ENCODE measurements at places on chromosomes 6 and 20. TPM values are rescaled to one million over a fixed set of nuclear protein-coding genes. Genes with fewer than 3 reads are reported as not detected.
A peak's percentile ranks its signal among the peaks of the same experiment; 100 is the strongest.

PREP gene
- 22.6 TPM for total RNA-seq

SRMS gene
- total RNA-seq, result 1.1 TPM

ESR1 gene
- total RNA-seq, result 6.4 TPM

GRIK2 gene
- 1.2 TPM for total RNA-seq

RIPOR2 gene
- total RNA-seq, result 128 TPM

LY6G6D gene
- not detected for total RNA-seq

SSTR4 gene
- total RNA-seq, result not detected

SCRT2 gene
- not detected for total RNA-seq

DNA sequence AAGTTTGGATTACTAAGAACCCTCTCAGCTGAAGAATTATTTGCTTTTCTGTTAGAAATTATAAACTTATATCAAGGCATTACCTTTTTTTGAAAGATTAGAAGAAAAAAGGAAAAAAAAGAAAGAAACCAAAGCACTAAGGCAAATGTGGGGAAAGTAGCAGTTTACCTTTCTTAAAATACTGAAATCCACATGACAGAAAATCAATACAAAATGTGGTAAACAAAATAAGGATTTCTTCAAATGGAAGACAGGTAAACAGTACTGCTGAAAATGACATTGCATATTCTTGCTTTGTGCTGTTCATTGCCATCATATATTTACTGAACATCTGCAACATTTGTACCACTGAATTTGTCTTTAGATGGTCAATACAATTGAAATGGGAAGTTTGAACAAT is 411.2 kb upstream of the PLCB4 start:
- no peak for DNase-seq

- DNase-seq, result no peak
Measured at GRCh38 chr20:56458206-56458821, 10.1 kb upstream of the RTF2 start.

- DNase-seq, result no peak
Measured at GRCh38 chr6:142886431-142887170, 58.4 kb downstream of the HIVEP2 start.

DNA sequence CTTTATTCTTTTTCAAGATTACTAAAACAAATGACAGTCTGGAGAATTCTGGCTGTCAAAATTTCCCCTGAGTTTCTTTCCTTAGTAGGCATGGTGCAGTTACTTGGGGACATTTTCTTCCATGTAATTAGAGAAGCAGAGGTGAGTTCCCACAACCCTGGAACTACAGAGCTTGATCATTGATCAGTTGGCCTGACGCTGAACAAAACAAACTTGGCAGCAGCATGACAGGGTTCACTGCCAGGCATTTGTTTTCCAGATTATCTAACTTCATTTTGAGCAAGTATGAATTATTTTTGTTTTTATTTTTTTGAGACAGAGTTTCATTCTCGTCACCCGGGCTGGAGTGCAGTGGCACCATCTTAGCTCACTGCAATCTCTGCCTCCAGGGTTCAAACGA is 22.6 kb downstream of the IYD start:
- no peak for DNase-seq

GRCh38 chr6:53461041-53461656 is 83.8 kb downstream of the GCLC start:
- no peak for DNase-seq

GRCh38 chr6:137518386-137518983 is 24.3 kb upstream of the OLIG3 start:
- DNase-seq, result no peak

- no peak for DNase-seq
Measured at GRCh38 chr20:47248448-47248966, 108.0 kb downstream of the ZMYND8 start.

DNA sequence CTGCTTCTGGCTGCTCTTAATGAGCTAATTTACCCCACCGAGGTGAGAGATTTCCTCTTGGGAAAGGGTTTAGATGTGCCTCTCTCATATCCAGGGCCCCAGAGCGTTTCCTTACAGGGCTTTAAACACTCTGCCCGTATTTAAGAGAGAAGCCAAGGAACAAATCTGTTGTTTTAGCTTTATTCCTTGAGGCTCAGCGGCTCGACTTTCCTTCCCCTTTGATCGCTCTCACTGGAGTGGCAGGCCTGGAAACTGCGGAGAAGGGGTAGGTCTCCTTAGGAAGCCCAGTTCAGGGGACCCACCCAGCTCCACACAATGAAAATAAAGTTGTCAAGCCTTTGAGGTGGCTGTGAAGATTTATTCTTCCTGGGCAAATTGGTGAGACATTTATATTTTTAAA is 132.0 kb upstream of the JAG1 start:
- no peak for DNase-seq

DNA sequence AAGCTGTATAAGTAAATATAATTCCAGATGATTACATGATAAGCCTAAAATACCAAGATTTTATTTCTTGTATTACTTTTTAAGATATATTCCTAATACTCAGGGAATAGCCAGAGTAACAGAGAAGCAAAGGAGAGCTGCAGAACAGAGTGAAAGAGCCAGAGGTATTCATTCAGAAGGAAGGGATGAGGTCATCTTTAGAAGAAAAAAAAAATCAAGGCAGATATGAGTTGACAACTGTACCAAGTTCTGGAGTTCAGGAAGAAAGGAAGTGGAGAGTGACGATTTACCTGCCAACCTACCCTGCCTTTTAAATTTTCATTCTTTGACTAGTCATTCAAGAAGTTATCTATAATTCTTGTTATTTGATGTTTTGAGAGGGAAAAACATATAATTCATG is 28.8 kb upstream of the NHSL1 start:
- DNase-seq, result no peak

DNA sequence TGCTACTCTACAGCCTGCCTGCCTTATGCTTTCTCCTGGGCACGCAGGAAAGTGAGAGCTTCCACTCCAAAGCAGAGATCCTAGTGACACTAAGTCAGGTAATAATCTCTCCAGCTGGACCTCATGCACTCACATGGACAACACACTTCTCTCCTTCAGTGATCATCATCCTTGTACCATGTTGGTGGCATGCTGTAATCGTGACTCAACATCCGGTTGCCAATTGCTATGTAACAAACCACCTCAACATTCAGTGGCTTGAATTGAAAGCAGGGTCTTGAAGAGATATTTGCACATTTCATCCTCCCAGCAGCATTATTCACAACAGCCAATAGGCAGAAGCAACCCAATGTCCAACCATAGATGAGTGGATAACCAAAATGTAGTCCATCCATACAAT is 40.3 kb upstream of the PPP1R3G start:
- no peak for DNase-seq

DNA sequence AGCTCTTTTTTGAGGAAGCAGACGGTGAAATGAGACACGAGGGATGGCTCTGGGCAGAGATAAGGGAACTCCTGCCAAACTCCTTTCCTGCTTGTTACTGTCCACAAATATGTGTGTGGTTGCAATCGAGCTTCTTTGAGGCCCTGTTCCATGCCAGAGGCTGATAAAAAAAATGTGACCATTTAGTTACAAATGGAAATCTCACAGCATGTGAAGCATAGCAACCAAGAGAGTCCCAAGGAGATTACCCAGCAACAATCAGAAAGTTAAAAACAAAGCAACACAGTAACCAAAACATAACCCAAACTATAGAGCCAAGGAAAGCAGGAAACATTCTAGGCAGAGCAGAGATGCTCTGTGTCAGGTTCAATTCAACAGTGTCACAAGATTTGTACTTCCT is 35.4 kb upstream of the HMGN3 start:
- DNase-seq, result no peak

- DNase-seq, result no peak
Measured at GRCh38 chr20:5046656-5047339, 45.5 kb upstream of the SLC23A2 start.

- peak; percentile 43 for DNase-seq
Measured at GRCh38 chr6:170140129-170140528, 150.7 kb downstream of the DLL1 start.

DNA sequence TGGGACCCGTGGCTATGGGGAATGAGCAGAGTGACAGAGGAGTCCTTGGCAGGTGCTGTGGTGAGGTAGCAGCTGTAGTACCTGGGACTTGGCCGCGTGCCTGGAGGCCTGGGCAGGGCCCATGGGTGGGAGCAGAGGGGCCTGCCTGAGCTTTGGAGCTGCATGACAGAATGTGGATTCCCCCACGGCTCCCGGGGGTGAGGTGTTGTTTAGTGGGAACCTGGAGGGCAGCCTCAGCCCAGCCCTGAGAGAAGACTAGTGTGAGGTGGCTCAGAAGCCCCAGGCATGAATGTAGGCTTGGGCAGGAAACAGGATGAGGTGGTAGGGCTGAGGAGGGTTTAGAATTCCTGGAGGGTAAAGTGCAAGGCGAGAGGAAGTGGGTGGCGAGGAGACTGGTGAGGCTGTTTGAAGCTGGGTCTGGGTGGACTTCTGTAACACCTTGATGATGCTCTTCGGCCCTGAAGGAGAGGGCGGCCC is 86.5 kb upstream of the SCP2D1 start:
- DNase-seq, result no peak

DNA sequence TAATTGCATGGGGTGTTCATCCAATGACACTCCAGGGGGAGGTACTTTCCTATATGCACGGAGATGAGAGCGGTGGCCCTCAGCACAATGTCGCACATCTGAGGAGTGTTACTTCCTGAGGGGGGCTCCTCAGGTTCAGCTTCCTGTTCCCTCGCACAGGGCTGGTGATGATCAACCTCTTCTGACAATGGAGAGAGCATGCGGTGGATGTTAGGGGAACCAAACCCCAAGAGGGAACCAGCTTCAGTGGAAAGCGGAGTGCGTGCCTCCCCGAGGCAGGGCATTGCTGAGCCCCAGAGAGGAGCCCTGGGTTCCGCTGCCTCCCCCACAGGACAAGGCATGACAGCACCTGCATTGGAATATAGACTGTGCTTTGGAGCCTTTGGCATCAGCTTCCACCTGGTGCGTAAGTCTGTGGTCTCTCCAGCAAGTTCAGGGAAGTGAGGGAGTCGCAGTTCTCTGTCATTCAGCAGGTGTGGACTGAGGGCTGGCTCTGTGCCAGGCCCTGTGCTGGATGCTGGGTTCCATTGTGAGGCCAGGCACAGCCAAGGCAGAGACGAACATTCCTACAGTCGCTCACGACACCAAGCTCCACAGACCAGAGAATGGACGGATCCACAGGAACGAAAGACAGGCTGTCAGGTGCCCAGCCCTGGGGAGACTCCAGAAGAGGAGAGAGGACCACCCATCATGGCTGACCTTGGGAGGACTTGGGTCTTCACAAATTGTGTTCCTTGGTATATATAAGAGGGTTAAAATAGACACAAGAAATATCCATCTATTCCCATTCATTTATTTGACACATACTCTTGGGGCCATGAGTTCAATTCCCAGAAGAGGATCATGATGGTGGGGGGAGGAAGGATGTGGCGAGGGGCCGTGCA is 3.9 kb upstream of the ZNF831 start:
- no peak for DNase-seq

GRCh38 chr6:156808287-156808686 is 31.1 kb downstream of the ARID1B start:
- no peak for DNase-seq

DNA sequence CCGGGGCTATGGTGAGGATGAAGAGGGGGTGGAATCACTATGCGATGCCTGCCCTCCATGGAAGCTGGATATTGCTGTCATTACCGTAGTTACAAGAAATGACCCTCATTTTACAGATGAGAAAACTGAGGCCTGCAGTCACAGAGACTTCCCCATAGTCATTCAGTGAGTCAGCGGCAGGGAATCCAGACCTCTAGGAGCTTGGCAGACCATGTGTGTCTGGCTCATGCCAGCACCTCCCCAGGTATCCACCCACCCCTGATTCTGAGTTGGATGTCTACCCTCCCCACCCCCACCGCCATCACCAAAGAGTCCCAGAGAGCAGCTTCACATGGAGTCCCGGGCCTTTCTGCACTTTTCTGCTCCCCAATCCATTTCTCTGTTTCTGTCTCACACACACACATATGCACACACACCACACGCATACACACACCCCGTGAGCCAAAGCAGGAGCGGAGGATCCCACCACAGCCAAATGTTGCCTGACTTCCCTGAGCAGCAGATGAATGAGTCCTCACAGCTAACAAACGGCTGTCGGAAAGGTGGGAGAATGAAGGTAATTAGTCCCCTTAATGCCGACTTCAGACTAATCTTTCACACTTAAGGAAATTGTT is 24.8 kb downstream of the CDH22 start:
- no peak for DNase-seq

- DNase-seq, result no peak
Measured at GRCh38 chr6:164034602-164035140, 620.2 kb downstream of the QKI start.

GRCh38 chr20:59223182-59223601 is 59.6 kb downstream of the ZNF831 start:
- DNase-seq, result no peak

- no peak for DNase-seq
Measured at GRCh38 chr6:144252259-144252658, 32.9 kb upstream of the UTRN start.

DNA sequence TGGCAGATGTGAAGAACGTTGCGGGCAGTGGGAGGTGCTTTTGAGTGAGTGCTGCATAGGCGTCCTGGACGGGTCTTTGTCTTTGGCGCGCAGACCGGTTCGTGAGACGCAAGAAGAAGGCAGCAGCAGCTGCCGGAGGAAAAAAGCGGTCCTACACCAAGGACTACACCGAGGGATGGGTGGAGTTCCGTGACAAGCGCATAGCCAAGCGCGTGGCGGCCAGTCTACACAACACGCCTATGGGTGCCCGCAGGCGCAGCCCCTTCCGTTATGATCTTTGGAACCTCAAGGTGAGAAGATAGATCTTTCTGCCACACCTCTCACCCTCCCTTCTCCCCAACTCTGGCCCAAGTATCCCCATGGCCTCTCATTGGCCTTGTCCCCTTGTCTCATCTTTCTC is 1.1 kb downstream of the ABT1 start:
- DNase-seq, result peak; percentile 81

- no peak for DNase-seq
Measured at GRCh38 chr6:113317891-113318574, 539.1 kb upstream of the MARCKS start.

DNA sequence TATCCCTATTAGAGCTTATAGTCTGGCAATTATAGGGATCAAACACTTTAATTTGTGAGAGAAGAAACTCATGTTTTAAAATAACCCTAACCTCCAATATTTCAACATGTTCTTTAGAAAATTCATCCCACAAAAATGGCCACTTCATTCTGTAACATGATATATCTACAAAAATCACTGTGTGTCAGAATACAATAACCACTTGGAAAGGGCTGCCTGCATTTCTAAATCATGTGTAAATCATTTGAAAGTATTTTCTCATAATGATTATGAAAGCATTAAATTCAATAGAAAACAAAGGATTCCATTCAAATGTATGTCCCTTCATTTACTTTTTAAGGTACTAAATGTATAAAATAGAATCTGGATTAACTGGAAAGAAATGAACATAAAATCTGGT is 101.4 kb upstream of the NHSL1 start:
- DNase-seq, result no peak
